Posterior vena cava (tissue), 2 donors: ENCODE measurements at places on chromosomes 5 and 9.

DNA sequence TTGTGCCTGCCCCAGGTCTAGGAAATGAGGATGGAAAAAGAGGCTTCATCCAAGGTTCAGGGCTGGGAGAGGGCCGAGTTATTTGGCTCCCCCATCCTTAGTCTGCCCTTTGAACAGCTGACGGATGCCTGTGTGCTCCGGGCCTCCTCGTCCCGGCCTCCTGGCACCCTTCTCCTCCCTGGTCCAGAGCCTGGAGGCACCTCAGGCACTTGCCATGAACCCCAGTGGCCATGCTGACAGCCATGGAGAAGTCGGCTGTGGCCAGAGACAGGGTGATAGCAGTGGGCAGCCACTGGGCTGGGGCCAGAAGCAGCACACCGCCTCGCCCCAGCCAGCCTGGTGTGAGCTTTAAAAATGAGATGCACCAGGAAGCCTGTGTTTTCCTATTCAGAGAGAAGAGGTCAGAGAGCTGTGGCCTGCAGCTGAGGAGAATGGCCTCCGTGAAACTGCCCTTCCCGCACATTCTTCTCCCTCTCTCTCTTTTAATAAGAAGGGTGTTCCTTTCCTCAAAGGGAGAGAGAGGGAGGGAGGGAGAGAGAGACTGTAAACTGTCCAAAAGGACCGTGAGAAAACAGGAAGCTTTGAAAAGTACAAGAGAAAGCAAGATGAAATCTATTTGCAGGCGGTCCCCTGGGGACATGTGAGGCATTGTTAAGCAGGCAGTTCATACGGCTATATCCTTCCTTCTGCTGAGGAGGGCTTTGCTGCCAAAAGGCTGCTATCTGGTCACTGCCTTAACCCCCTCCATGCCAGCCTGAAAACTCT lies 55.3 kb downstream of the ZNF366 start:
- peak; percentile 93 for DNase-seq

- DNase-seq = no peak
These were observed 37.6 kb upstream of the KCNN2 start for GRCh38 chr5:114324282-114324681.

GRCh38 chr9:84385386-84386040 lies 45.0 kb upstream of the SLC28A3 start:
- DNase-seq = no peak

DNA sequence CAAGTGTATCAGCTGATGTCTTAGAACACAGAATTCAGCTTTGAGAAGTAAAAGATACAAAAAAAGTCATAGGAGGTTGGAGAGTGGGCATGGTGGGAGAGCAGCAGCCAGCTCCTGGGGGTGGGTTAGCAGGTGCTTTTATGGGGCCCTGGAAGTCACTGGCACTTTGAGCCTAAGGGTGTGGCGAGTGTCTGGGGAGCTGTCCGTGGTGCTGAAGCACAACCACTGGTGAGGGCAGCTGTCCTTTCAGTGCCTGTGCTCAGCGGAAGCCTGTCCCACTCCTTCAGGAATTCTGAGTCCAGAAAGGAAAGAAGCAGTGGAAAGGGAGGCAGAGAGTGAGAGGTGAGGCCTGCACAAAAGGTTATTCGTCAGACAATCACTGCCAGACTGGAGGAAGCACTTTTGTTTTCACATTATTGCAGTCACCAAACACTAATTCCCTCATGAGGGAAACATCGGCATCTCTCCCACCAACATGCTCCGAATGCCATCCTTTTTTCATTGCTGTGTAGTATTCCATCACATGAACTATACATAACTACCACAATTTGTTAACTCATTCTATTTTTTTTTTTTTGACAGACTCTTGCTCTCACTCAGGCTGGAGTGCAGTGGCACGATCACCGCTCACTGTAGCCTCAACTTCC lies 59.4 kb upstream of the RAPGEF1 start:
- no peak for DNase-seq

DNA sequence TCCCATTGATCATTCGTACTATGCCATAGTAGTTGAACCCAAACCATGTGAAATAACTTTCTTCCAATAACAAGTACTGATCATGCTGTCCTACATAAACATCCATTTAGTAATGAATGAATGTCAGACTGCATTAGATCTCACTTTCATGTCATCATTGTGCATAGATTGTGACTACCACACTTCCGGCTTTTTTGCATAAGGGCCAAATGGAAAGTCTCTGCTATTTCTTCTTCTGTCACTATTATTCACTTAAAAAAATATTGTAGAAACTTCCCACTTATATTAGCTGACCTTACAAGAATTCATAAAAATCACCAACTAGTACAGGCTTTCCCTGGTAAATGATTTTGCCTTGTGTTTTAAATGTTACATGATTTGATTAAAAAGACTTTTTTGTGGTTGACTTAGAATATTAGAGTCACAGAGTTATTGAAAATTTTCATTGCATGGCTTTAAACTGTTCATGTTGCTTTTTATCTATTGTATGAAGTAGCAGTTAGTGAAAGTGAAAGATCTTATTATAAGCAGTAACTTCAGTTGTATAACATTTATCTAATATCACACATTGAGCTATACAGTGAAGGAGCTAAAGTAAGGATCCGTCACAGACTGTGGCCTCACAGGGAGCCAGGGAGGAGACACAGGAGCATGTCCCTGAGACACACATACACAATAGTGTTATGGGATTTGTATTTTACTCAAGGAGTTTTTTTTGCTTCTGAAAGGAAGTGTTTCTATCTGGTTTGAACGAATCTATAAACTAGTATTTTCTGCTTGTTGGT lies 33.9 kb downstream of the LMNB1 start:
- DNase-seq = no peak

DNA sequence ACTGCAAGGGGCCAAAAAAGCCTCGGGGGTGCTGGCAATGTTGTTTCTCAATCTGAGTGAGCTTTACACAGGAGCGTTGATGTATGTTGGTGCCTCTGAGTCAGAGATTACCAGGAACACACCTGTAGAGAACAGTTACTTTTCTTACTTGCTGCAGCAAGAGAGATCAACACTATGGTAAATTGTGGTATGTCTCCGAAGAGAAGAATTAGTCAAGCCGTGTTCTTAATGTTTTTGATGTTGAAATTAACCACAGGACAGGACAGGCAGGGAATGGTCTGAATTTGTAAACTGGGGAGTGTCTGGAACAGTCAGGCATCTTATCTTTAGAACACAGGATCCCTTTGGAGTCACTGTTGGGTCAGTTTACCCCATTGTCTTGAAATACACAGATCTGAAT lies 285.7 kb downstream of the DNAH5 start:
- DNase-seq = no peak

DNA sequence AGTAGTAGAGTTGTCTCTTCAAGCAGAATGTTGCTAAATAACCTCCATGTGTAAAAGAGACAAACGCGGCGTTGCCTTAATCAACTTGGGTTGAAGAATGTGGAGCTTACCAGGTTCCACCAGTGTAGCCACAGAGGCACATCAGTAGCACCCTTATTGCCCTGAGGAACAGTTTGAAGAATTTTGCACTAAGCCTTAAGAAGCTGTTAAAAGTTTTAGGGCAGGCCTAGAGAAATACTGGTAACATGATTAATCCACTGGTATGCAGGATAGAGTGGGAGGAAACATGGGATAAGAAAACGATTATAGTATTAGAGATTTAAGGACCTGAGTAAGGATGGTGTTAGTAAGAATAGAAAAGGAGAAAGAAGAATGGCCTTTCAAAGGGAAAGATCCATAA lies 100.6 kb downstream of the ZCCHC7 start:
- no peak for DNase-seq

DNA sequence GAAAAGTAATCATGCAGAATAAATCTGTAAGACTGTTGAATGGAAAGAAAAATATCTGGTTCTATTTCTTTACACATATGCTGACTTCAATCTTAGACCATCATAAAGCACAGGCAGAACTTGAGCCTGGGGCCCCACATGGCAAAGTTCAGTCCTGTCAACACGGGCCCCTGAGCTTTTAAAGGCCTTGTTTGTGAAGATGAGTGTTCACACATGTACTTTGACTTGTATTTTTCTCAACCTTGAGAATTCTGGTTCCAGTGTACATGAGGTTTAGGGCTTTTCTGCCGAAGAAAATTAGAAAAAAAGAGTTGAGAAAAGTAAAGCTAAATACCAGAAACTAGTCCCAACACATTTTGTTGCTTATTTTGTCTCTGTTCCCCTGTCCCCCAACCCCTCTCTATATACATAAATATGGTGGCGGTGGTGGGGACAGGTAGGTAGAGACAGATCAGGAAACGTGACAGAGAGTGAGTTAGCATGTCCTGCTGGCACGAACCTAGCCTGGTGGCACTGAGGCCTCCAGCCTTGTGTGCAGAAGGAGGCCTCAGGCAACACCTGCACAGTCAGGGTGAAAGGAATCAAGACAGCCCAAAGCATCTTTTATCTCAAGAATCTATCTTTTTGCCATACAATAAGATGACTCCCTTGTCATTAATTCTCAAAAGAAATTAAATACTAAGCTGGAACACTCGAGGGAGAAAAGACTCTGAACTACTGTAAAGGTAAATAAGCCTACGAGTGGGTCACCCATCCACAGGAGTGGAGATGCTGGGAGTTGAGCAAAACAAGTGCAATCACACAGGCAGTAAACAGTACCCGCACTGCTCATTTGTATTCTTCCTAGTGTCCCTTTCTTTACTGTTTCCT lies 22.9 kb downstream of the LIFR start:
- DNase-seq = no peak

GRCh38 chr9:131160416-131161112 lies 35.2 kb downstream of the NUP214 start:
- DNase-seq = no peak

DNA sequence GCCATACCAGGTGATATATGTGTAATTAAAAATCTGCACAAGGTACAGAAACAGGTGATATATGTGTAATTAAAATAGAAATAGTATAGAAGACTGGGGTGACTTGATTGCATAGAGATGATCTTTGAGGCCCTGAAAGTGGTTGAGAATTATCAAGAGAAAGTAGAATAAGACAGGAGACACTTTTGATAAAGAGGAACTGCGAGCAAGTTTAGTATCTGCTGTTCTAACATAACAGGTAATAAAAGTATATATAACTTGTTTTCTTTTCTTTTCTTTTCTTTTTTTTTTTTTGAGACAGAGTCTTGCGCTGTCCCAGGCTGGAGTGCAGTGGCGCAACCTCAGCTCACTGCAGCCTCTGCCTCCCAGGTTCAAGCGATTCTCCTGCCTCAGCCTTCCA lies 5.4 kb downstream of the SNX2 start:
- DNase-seq = no peak

DNA sequence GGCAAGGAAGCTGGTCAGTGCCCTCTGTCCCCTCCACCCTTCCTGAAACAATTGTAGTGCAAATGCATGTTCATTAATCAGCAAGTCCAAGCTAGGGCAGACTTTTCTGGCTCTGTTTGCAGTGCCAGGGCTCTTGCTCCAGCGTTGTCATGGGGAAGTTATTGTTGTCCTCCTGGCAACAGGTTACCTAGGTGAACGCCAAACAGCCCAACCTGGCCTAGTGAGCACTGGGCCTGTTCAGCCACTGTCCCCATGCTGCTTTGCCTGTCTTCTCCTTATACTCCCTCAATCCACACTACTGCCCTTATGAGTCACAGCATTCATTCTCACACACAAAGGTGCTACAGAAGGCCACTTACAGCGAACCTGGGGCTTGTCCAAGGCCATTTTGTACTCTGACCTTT lies 34.5 kb upstream of the GLIS3 start:
- DNase-seq = no peak

GRCh38 chr5:16549491-16550206 lies 67.1 kb downstream of the RETREG1 start:
- DNase-seq = no peak
